ENCODE measurements at places on chromosomes 16 and 17. TPM values are rescaled to one million over a fixed set of nuclear protein-coding genes. Genes with fewer than 3 reads are reported as not detected.
A peak's percentile ranks its signal among the peaks of the same experiment; 100 is the strongest.

ERBB2 gene
- total RNA-seq, result 5.1 TPM

EFCAB13 gene
- 6.4 TPM for total RNA-seq

- no peak overlapping the region for H3K27ac ChIP-seq
- no peak overlapping the region for H3K4me3 ChIP-seq
- peaks cover 89% of the 10 kb centered on the region for H3K36me3 ChIP-seq
- H3K4me1 ChIP-seq, result peaks cover 23% of the 10 kb centered on the region
- no peak for DNase-seq
- H3K27me3 ChIP-seq, result no peaks in the 10 kb centered on the region
Observed at GRCh38 chr16:31718998-31719397, 154.6 kb upstream of the ZNF267 start.

GRCh38 chr16:52843381-52843780, 209.3 kb downstream of the CHD9NB start:
- H3K4me3 ChIP-seq, result no peak overlapping the region
- no peaks in the 10 kb centered on the region for H3K27me3 ChIP-seq
- H3K4me1 ChIP-seq, result no peaks in the 10 kb centered on the region
- no peaks in the 10 kb centered on the region for H3K36me3 ChIP-seq

DNA sequence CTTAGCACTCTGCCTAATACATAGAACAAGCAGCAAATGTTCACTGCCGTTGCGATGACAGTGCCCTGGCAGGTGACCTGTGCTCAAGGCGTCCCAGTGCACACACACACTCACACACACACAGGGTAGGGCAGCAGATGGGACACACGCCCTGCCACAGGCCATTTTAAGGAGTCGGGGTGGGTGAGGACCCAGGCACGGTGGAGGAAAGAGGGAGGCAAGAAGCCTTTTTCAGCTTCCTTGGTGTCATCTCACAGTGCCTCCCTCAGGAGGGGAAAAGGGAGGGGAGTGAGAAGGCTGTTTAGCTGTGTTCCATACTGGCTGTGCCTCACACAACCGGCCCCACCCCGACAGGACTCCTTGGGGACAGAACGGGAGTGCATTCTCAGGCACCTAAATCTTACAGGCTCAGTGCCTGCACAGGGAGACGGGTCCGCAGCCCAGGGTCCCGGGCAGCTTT, 1.5 kb downstream of the PITPNM3 start:
- no peaks in the 10 kb centered on the region for H3K36me3 ChIP-seq
- DNase-seq, result no peak
- H3K4me1 ChIP-seq, result peaks cover 9% of the 10 kb centered on the region

GRCh38 chr16:19691161-19691711, 26.8 kb downstream of the KNOP1 start:
- no peaks in the 10 kb centered on the region for H3K27me3 ChIP-seq
- H3K4me1 ChIP-seq, result peaks cover 45% of the 10 kb centered on the region
- DNase-seq, result no peak
- H3K27ac ChIP-seq, result no peak overlapping the region
- H3K36me3 ChIP-seq, result peaks cover 28% of the 10 kb centered on the region

DNA sequence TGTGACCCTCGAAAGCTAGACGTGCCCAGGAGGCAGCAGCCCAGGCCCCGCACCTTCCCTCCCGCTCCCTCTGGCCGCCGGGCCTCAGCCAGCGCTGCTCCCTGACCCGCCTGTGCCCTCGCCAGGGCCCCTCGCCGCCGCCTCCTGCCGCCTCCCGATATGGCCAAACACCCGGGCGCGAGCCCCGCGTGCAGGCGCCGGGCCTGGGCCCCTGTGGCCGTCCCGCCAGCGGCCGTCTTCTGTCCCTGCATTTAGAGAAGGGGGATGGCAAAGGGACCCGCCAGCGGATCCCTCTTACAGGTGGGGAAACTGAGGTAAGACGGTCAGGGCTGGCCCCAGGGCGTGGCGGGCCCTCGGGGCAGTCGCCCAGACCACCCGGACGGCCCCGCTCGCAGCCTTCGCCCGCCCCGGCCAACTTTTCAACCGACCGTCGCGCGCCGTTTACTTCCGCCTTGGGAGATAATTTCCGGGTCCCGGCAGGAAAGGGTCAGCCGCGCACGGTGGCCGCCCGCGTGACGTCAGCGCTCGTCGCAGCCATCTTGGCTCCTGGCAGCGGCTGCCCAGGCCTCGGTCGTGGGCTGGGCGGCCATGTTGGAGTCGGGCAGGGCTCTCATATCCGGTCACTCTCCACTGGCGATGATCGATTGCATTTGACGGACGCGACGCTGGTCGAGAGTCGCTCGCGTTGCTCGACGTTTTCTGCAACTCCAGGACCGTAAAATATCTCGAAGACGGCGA, 7.0 kb upstream of the GNG13 start:
- peak overlapping the region; percentile 97 for H3K4me3 ChIP-seq
- peaks cover 3% of the 10 kb centered on the region for H3K36me3 ChIP-seq
- peaks cover 6% of the 10 kb centered on the region for H3K27me3 ChIP-seq
- peaks cover 16% of the 10 kb centered on the region for H3K4me1 ChIP-seq
- DNase-seq, result peak; percentile 91

DNA sequence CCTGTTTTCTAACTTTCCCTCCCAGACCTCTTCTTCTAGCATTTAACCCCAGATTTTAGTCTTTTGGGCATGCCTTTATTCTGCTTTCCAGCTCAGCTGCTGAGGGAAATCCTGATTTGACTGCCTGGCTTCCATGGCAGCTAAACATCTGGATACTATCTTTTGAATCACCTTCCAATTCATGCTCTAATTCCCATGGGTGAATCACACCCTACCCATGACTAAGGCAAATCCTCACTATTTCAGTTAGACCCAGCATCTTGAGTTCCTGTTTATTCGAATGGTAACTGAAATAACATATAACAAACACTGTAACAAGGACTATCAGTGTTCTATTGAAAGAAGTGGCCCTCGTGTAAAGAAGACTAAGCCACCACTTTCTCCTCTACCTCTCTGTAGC, 29.8 kb downstream of the CA10 start:
- H3K36me3 ChIP-seq, result no peaks in the 10 kb centered on the region
- no peak overlapping the region for H3K27ac ChIP-seq
- DNase-seq, result no peak
- no peak overlapping the region for H3K4me3 ChIP-seq
- H3K27me3 ChIP-seq, result no peaks in the 10 kb centered on the region

DNA sequence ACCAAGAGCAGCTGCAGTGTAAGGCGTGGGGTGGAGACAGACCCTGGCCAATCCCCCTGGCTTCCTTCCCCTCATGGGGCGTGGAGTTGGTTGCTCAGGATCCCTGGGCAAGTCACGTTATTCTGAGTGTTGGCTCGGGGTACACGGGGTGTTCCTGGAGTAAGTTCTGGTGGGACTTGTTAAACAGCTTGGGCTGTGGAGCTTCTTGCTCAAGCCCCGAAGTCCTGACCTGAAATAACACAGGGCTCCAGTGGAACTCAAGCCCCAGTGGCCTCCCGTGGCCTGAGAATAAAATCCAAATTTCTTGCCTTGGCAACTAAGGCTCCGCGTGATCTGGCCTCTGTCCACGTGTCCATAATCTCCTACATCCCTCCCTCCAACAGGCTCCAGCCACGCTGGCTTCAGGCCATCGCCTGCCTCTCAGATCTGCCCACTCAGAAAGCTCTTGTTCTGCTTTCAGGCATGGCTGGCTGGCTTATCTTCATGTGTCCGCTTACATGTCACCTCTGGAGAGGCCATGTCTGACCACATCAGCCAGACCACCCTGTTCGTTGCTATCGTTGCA, 49.3 kb upstream of the BCO1 start:
- no peaks in the 10 kb centered on the region for H3K36me3 ChIP-seq
- no peaks in the 10 kb centered on the region for H3K4me1 ChIP-seq
- H3K4me3 ChIP-seq, result no peak overlapping the region
- peaks cover 3% of the 10 kb centered on the region for H3K27me3 ChIP-seq
- DNase-seq, result no peak
- H3K27ac ChIP-seq, result no peak overlapping the region

- no peaks in the 10 kb centered on the region for H3K36me3 ChIP-seq
- no peak overlapping the region for H3K27ac ChIP-seq
- peaks cover 2% of the 10 kb centered on the region for H3K27me3 ChIP-seq
Observed at GRCh38 chr17:29237476-29238132, 9.1 kb upstream of the CRYBA1 start.

SEPTIN1 gene
- 343 TPM for total RNA-seq

GRCh38 chr16:53911513-53911912, 207.6 kb downstream of the FTO start:
- H3K27ac ChIP-seq, result no peak overlapping the region
- no peaks in the 10 kb centered on the region for H3K27me3 ChIP-seq
- peak; percentile 21 for DNase-seq
- H3K36me3 ChIP-seq, result peaks cover 8% of the 10 kb centered on the region
- H3K4me1 ChIP-seq, result peaks cover 4% of the 10 kb centered on the region

DNA sequence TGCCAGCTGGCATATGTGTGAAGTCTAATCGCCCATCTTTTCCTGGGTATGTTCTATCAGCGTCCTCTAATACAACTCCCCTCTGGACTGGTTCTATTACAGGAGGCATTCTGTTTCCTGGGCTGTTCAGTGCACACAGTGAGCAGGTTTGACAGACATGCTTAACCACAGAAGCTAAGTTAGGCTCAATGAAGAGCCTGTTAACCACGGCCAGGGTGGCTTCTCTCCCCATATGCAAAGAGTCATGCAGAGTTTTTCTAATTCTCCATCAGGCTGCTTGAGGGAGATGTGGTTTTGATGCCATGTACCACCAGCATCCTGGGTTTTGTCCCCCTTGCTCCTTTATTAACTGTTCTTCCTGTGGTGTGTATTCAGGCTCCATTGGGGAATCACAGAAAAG, 57.2 kb upstream of the ALOX12 start:
- H3K27me3 ChIP-seq, result no peaks in the 10 kb centered on the region
- no peak overlapping the region for H3K4me3 ChIP-seq
- no peak overlapping the region for H3K27ac ChIP-seq
- DNase-seq, result no peak
- H3K36me3 ChIP-seq, result no peaks in the 10 kb centered on the region

KRT36 gene
- not detected for total RNA-seq

DNA sequence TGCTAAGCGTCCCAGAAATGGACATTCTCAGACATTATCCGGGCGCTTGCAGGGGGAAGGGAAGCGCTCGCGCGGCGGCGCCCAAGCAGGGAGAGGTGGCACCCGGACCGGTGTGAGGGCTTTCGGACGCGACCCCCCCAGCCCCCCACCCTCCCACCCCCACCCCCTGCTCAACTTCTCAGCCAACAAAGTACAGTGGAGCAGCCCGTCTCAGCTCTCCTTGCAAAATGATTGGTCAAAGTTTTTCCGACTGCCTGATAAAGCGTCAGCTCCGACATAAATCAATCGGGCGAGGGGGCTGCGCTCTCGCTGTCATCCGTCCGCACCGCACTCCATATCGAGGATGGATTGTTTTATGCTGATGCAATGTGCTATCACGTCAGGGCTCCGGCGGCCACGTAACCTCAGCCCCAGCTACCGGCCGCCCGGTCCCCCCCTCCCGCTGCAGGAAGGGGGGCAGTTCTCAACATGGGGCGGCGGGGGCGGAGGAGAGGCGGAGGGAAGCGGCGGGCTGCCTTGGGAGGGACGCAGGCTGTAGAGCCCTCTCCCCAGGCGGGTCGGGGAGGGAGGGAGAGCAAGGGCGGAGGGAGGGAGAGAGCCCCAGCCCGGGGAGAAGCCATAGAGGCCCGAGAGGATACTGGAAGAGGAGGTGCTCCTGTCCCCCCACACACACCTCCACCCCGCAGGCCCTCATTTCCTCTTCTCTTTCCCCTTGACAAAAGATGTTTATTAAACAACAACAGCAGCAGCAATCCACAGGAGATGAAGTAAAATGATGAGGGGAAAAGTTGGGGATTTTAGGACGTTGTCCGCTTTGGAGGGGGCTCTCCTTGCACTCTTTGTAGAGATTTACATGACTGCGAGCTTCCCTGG, at the start of gene HOXB9:
TSS of gene HOXB9 (minus strand) at position 114 of the 873 bp plus-strand sequence. CDS start at position 25, 89 bp downstream.
- H3K27me3 ChIP-seq, result peaks cover 91% of the 10 kb centered on the region
- peak; percentile 49 for DNase-seq
- no peaks in the 10 kb centered on the region for H3K36me3 ChIP-seq
- H3K4me3 ChIP-seq, result peak within 1 kb of the TSS; percentile 74
- H3K4me1 ChIP-seq, result peaks cover 17% of the 10 kb centered on the region

GRCh38 chr16:50252874-50253513, 13.4 kb upstream of the ADCY7 start:
- DNase-seq, result no peak
- H3K27me3 ChIP-seq, result peaks cover 1% of the 10 kb centered on the region
- no peak overlapping the region for H3K4me3 ChIP-seq
- no peak overlapping the region for H3K27ac ChIP-seq
- H3K4me1 ChIP-seq, result peaks cover 27% of the 10 kb centered on the region
- H3K36me3 ChIP-seq, result peaks cover 12% of the 10 kb centered on the region

DNA sequence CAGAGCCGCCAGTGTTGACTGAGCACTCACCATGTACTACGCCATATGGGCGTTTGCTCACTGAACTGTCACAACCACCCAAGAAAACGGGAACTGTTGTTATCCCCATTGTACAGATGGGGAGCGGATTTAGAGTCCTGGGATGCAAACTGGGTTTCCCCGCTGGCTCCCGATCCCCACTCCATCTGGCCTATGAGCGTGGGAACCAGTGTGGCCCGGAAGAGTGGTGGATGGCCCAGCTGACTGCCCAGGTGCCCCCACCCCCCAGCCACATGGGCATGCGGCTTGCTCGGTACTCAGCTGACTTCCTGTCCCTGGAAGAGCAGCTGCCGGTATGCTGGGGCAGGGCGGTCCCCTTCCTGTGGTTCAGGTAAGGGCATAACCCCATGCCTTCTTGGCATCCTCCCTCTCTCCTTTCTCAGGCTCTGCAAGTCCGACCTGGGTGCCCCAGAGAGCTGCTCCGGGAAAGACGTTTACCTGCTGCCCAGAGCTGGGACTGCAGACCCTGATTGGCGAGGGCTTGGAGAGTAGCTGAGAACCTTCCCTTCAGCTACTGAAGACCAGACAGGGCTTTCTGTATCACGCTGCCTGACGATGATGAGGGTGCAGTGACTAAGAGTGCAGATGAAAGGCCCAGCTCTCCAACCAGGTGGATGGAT, 16.2 kb downstream of the SOCS3 start:
- DNase-seq, result peak; percentile 90
- H3K4me3 ChIP-seq, result peak overlapping the region; percentile 61
- peak overlapping the region; percentile 87 for H3K27ac ChIP-seq
- H3K27me3 ChIP-seq, result no peaks in the 10 kb centered on the region
- peaks cover 79% of the 10 kb centered on the region for H3K4me1 ChIP-seq

SALL1 gene
- total RNA-seq, result not detected

- no peak overlapping the region for H3K27ac ChIP-seq
- H3K36me3 ChIP-seq, result peaks cover 39% of the 10 kb centered on the region
- H3K27me3 ChIP-seq, result no peaks in the 10 kb centered on the region
Observed at GRCh38 chr16:47507701-47508100, 46.6 kb downstream of the PHKB start.

MEIOB gene
- 0.18 TPM for total RNA-seq

DNA sequence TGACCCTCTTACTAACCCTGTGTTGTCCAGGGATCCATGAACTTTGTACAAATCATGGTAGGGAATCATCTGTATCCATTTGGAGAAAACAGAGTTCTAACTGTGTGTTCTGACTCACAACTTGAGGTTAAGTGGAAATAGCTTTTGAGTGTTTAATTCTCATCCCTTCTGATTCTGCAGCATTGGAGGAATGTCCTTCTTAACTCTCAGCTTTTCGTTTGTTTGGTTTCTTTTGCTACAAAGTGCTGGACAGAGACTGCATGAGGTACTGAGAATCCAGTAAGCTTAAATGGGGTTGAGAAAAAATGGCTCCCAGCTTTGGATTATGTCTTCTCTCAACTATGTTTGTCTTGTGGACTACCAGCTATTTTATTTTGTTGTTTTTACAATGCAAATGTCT, 352.1 kb upstream of the KIF2B start:
- H3K27ac ChIP-seq, result no peak overlapping the region
- H3K36me3 ChIP-seq, result no peaks in the 10 kb centered on the region
- DNase-seq, result no peak
- no peaks in the 10 kb centered on the region for H3K27me3 ChIP-seq
- no peaks in the 10 kb centered on the region for H3K4me1 ChIP-seq

TIGD7 gene
- 7.6 TPM for total RNA-seq

CCDC200 gene
- total RNA-seq, result not detected

GRCh38 chr16:67258161-67258835, 9.5 kb downstream of the SLC9A5 start:
- no peak overlapping the region for H3K27ac ChIP-seq
- peaks cover 9% of the 10 kb centered on the region for H3K27me3 ChIP-seq
- DNase-seq, result no peak
- H3K4me3 ChIP-seq, result no peak overlapping the region
- H3K36me3 ChIP-seq, result no peaks in the 10 kb centered on the region

Measured in activated CD4-positive, alpha-beta memory T cell treated with anti-CD3 and anti-CD28 coated beads, Interleukin-2, amount 10 ng/mL, durations not matched to agents 7 days and 5 days (primary cell).